ENCODE measurements at places on chromosomes 3 and 15. TPM values are rescaled to one million over a fixed set of nuclear protein-coding genes. Genes with fewer than 3 reads are reported as not detected.

- no peak for DNase-seq
These were observed 62.8 kb downstream of the EPHB1 start for GRCh38 chr3:134857776-134858362.

- DNase-seq: no peak
These were observed 46.3 kb downstream of the LIMD1 start for GRCh38 chr3:45640724-45641361.

DNA sequence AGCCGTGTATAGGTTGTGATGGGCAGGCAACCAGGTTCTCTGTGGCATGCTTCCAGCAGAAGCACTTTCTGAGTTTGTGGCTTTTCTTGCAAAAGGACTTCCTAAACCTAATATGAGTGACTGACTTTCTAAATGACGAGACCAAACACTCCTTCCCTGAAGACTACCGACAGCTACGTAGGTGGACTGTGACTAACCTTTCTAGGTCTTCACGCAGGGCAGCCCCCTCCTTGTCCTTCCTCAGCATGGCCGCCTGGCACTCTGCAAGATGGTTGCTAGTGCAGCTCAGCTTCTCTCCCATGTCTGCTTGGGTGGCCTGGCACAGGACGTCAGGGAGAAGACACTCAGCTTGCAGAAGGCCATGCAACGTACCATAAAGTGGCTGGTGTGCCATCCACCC, 20.9 kb downstream of the CXCR6 start:
- no peak for DNase-seq

GRCh38 chr15:43253431-43254403, 13.0 kb downstream of the TGM5 start:
- DNase-seq: no peak

DNA sequence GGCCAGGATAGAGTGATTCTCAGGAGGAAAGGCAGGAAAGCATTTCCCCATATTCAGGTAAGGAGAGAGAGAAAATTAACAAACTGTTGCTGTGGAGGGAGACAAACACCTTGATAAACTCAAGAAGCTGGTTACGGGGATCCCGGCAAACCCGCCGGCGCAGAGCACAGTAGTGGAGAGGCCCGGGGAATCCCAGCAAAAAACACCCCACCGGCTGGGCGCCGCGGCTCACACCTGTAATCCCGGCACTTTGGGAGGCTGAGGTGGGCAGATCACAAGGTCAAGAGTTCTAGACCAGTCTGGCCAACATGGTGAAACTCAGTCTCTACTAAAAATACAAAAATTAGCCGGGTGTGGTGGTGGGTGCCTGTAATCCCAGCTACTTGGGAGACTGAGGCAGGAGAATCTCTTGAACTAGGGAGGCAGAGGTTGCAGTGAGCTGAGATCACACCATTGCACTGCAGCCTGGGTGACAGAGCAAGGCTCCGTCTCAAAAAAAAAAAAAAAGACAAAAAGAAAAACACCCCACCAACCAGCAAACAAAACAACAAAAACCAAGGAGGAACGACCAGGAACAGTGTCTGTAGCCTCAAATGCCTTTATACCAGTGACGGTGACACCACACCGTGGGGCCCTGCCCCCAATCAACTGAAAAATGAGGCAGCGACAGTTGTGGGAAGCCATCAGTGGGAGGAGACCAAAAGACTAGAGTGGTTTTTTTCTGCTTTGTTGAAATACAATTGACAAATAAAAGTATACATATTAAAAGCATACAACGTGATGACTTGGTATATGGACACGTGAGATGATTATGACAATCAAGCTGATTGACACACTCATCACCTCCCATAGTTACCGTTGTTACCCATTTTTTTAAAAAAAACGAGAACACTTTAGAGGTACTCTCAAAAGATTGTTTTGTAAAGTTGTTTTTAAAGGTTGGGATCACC, 40.2 kb upstream of the IDH2 start:
- DNase-seq: no peak

GRCh38 chr3:114332342-114333179, 38.7 kb downstream of the TIGIT start:
- DNase-seq: no peak

GRCh38 chr3:106813742-106814141, 563.5 kb upstream of the CCDC54 start:
- DNase-seq: no peak

DNA sequence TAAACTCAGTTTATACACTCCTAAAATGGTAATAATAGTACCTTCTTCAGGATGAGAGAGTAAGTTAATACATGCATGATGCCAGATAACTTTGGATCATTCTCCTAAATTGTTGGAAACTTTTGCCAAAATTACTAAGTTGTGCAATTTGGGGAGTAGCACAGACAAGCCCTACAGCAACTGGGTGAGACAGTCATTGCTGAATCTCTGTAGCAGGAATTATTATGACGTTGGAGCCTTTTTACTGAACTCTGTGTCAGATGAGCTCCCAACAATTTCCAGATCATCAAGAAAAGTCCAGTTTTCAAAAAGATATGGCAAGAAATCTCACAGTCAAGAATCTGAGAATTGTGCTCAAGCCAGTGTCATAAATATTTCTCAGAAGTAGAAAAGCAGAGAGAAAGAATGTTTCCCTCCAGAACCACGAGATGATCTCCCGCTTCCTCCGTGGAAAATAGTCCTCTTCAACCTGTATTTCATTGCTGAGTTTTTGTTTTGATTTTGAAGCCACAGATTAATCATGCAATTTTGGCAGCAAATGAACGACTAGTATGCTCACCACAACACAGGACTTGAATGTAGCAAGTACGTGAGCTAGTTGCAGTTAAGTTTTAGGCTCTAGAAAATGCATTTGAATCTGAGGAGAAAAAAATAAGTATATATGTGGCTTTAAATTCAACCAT, 485.4 kb downstream of the CNTN6 start:
- no peak for DNase-seq

The CPLX3 gene
- total RNA-seq: not detected

GRCh38 chr3:84265768-84266167, 693.0 kb upstream of the CADM2 start:
- DNase-seq: no peak

GRCh38 chr15:74511583-74511982, 29.4 kb upstream of the ARID3B start:
- DNase-seq: no peak

DNA sequence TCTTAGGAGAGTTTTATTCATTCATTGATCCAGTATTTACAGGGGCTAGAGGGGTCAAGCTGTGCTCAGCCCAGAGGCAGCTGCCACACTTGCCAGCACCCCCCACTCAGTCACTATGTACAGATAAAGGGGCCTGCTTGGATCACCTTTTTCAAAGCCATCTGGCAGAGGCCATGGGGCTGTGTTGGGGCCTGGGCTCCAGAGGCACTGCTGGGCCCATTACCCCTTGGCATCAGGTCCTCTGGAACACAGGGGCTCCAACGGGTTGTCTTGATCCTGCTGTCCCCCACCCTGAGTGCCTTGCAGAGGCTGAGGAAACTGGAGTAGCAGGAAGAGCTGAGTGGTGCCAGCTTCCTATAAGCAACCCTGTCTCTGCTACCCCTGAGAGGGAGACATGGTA, 43.9 kb downstream of the SEMA3G start:
- no peak for DNase-seq

DNA sequence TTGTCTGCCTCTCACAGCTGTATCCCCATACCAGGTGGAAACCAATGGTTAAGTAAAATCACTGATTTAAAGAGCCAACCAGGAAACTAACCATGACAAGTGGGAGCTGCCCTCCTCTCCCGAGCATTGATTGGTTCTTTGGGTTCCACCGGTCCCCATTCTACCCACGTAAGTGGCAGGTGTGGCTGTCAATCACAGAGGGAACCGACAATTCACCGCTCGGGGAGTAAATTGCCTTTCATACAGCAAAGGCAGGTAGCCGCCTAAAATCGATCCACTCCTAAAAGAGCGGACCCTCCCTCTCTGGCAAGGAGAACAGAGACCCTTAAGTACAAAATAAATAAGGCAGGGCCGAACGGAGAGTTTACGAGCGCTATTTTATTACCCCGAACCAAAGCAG, 1.2 kb downstream of the ERC2 start:
- DNase-seq: no peak

DNA sequence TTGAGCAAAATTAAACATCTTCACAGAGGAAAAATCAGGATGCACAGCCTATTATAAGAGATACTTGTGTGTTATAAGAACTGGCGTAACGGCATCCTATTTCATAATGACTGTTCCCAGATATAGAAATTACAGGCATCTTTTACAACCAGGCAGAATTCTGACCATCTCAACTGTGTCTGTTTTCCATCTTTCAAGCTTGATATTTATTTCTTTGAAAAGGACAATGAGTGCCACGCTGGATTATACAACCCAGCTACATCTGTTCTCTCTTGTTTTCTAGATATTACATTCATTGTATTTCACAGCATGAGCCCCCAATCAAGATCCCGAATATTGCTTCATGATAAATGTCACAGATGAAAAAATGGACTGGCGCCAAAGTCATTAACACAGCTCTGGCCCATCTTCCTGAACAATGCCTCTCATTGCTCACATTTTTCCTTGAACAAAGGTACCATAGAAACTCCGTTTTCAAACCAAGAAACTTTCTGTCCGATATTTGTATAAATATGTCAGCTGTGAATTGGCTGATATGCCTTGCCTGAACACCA, 420.6 kb downstream of the TBL1XR1 start:
- DNase-seq: no peak

GRCh38 chr3:44666346-44666745, 17.8 kb downstream of the ZNF35 start:
- no peak for DNase-seq

- no peak for DNase-seq
These were observed 9.3 kb downstream of the BAHD1 start for GRCh38 chr15:40450047-40450446.

The UQCRC1 gene
- 227 TPM for total RNA-seq

- no peak for DNase-seq
These were observed 268.4 kb downstream of the IGSF11 start for GRCh38 chr3:118766306-118766669.

DNA sequence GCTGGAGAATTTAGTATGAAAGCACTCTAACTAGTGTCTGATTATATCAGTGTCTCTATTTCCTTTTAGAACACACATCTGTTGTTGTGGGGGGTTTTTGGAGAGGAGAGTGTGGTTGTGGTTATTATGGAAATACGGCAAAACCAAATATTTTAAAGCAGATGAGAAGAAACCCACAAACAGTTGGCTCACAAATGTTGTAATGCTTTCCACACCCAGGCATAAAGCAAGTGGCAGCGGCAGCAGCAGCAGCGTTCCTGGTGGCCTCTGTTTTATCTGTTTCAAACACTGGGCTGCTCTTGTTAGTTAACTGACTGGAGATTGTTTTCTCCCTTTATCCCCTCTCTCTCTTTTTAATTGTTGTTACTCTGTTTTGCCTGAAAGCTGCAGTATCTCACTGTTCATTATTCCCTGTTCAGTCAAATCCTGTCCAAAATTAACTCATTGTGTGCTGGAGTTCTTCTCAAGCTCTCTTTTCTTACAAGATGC, 1045.5 kb upstream of the NR2F2 start:
- no peak for DNase-seq

- no peak for DNase-seq
These were observed 12.0 kb downstream of the SAMMSON start for GRCh38 chr3:70011582-70011981.

GRCh38 chr15:94397337-94397736, 166.0 kb downstream of the MCTP2 start:
- DNase-seq: no peak

DNA sequence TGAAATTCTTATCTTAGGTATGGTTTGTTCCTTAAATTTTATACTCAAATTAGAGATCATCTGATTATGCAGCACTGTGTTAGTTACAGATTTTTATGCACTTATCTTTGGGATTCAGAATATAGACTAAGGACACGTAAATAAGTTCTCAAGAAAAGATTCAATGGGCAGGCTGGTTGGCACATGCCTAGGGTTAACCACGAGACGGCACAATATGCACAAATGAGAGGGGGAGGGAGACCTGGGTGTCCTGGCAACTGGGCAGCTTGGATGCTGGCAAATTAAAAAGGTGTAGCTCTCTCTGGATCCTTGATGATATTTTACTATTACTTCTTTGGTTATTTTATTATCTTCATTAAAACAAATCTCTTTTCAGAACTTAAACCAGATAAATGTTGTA, 672 bp downstream of the AADAC start:
- no peak for DNase-seq

GRCh38 chr3:174132421-174133042, 726.6 kb upstream of the NAALADL2 start:
- no peak for DNase-seq

The LRRIQ4 gene
- not detected for total RNA-seq

GRCh38 chr3:58955308-58955707, 94.5 kb downstream of the CFAP20DC start:
- DNase-seq: no peak

- no peak for DNase-seq
These were observed 52.1 kb downstream of the VGLL4 start for GRCh38 chr3:11591391-11592282.

Measured in Panc1 (cell line).